ENCODE measurements at places on chromosomes 12 and 14.

GRCh38 chr12:89382328-89382727 lies 30.0 kb upstream of the DUSP6 start:
- no peak for DNase-seq

GRCh38 chr14:62768753-62769152 lies 276.5 kb downstream of the KCNH5 start:
- DNase-seq, result no peak

GRCh38 chr12:1741154-1741949 lies 50.5 kb downstream of the ADIPOR2 start:
- no peak for DNase-seq

DNA sequence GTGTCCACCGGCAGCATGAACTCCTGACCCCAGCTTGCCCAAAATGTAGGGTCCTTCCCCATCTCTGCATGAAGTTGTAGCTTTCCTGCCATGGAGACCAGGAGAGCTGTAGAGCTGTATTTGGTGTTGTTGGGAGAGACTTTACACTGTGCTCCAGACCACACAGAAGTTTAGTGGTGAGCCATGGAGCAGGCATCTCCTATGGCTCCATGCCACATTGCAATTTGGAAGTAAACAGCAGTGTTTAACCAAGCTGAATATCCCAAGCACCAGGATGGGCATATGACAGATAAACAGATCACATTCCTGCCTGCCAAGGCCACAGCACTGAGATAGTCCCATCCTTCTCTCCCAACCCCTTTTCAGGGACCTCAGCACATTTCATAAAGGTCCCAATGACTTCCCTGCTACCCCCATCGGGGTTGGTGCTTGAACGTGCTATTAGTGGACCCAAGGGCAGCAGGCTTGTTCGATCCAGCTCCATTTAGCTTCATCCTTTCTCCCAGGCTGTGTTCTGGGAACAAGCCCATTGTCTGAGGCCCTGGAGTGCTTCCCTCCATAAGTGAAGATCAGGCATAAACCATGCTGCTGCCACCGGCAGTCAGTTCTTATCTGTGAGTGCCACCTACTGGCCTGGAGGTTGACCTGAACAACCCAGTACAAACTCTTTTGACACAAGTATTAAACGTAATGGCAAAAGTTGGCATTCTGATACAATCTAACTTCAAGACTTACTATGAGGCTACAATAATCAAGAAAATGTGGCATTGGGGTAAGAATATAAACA lies 172.3 kb upstream of the ATXN7L3B start:
- no peak for DNase-seq

Measured in activated T-helper 9 cell treated with anti-CD3 and anti-CD28 coated beads, Interleukin-2, amount 50 U/mL, for 16 hours (primary cell).